ENCODE measurements at places on chromosomes 16 and 17.
A peak's percentile ranks its signal among the peaks of the same experiment; 100 is the strongest.

DNA sequence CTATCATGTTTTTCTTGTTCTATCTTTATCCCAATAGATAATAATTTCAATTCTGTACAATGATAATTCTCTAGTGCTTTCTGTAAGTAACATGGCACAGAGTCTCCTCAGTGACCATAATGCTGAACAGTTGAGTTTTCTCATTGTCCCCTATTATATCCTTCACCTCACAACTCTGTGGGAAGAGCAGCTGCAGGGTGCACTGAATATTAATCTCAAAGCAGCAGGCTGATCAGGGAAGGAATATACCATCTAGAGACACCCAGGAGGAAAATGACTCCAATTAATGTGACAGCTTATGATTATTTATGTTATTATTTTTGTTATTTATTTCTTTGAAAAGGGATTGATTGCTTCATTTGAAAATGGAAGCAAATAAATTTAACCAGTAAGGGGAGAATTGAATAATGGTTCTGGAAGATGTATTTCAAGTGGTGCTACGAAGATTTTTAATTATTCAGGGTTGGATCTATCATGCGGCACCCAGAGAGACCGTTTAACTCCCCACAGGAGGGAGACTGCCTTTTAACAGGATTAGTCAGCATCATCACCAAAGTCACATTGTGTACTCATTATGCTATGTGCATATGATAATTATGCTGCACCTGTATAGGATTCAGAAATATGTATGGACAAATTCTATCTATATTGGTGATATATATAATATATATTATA lies 1015.7 kb upstream of the GOT2 start:
- DNase-seq: no peak

GRCh38 chr16:822174-822908 lies 21.8 kb upstream of the GNG13 start:
- DNase-seq: no peak

GRCh38 chr16:71855937-71856662 lies 10.3 kb downstream of the ATXN1L start:
- DNase-seq: peak; percentile 21

- DNase-seq: no peak
These were observed 135.7 kb downstream of the PRKCA start for GRCh38 chr17:66438101-66438500.

GRCh38 chr17:67227488-67227887 lies 17.5 kb downstream of the HELZ start:
- no peak for DNase-seq

DNA sequence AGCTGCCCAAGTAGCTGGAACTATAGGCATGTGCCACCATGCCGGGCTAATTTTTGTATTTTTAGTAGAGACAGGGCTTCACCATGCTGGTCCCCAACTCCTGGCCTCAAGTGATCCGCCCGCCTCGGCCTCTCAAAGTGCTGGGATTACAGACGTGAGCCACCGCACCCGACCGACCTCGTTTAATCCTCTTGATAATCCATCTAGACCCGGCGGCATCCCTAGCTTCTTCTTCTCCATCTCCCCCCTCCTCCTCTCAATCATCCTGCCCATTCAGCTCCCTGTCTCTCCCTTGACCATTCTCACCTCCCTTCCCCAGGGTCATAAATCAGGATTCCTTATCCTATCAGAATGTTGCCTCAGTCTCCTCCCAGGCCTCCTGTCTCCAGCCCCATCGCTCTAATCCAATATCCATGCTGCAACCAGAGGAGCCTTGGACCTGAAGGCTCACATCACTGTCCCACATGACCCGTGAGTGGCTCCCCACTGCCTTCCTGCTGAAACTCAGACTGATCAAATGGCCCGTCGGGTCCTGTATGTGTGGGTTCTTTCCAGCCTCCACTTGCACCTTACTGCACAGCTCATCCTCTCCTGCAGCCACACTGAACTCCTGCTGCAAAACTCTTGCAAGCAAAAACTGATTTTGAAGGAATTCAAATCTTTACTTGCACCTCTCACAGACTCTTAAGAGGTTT lies 74.1 kb upstream of the CDH5 start:
- DNase-seq: peak; percentile 1

GRCh38 chr16:51321251-51321650 lies 170.2 kb upstream of the SALL1 start:
- DNase-seq: no peak

GRCh38 chr16:20683812-20684211 lies 13.7 kb downstream of the ACSM1 start:
- no peak for DNase-seq

All from stimulated activated naive CD8-positive, alpha-beta T cell treated with anti-CD3 and anti-CD28 coated beads, Interleukin-15, amount 100 ng/mL, for 72 hours (primary cell).